CD8-positive, alpha-beta T cell (primary cell): ENCODE measurements at places on chromosomes 2 and 18.

DNA sequence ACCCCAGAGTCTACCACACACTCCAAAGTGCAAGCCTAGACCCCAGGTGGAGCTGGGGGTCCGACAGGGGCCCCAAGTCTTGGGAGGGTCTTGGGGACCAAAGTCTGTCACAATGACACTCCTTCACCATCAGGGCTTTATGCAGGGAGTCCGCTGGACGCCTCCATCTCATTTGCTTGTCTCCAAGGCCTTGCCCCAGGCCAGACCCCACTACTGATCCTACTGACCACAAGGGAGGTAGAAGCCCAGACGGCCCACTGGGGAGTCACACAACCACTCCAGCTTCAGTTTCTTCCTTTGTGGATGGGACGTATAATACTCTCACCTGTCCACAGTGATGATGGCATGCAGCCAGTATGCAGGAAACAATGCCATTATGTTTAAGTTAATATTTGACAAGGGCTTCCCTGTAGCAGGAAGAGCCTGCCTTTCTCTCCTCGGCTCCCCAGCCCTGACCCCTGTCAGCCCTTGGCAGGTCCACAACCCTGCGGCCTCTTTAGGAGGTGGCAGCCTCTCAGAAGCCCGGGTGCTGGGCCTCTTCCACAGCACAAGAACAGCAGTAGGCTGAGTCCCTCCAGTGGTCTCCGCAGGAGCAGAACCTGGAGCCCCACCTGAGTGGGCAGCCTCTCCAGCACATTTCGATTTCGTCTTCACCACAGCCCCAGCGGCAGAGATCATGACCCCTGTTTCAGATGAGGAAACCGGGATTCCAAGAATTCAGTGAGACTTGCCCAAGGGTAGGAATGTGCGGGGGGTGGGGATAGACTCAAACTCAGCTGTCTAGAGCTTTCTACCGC, 6.5 kb downstream of the BIN1 start:
- no peak for DNase-seq

GRCh38 chr18:63162271-63163014, 157.1 kb downstream of the BCL2 start:
- no peak for DNase-seq

DNA sequence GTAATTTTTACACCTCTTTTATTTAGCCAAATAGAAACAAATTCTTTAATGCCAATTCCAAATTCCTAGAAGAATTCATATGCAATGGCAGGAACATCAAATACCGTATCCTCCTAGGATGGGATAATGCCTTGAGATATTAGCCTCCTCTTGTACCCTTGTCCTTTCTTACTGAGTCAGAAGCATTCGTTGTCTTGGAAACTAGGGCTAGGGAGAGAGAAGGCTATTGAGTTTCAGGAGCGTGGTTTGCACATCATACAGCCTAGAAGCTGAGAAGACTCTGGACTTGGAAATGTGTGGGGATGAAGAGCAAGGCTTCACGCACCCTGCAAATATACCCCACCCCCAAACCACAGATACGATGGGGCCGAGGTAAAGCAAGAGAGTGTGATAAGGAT, 300.7 kb downstream of the SP3 start:
- no peak for DNase-seq

DNA sequence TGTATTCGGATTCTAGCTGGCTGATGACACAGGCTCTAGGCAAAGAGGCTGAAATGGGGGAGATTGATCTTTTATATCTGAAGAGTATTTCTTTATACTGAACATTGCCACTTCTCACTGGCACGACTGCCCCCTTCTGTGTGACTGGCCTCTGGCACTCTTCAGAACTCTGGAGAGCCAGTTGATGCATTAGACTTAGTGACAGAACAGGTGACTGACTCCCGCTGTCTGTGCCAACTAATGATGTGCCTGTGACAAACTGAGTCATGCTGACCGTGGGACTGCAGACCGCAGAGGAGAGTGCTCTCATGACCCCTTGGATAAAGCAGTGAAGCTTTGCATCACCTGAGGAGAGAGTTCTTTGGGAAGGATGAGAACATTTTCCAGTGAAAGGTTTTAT, 14.4 kb downstream of the MGAT5 start:
- DNase-seq, result no peak

DNA sequence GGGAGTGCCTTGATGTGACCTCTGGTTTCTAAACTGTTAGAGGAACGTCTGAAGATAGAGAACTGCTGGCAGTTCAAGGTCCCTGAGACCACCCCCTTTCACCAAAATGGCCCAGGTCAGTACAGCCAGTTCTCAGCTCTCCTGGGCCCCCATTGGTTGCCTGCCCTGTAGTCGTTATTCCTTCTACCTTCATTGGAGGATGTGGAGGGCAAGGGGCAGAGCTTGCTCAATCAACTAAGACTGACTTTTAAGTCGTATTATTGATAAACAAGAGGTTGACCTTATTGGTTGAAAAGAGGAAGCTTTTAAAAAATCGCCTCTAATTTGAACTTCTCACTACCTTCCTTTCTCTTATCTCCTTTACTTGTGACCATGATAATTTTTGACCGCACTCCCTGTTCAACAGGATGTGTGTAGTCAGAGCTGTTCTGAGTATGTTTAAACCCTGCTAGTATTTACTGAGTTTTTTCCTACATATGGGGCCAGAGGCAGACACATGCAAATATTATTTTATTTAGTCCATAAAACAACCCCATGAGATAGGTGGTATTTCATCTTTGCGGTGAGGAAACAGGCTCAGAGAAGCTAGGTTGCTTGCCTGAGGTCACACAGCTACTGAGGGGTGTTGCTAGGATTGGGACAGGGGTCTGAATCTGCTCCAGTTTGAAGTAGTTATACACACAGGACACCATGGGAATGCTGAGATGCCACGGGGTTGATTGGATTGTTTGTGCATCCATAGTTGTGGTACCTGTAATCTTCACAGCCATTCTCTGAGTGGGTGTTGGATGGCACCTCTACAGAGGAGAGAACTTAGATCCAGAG, 65.9 kb downstream of the TMEM247 start:
- peak; percentile 56 for DNase-seq

GRCh38 chr2:206125901-206126300, 33.3 kb downstream of the NDUFS1 start:
- no peak for DNase-seq

DNA sequence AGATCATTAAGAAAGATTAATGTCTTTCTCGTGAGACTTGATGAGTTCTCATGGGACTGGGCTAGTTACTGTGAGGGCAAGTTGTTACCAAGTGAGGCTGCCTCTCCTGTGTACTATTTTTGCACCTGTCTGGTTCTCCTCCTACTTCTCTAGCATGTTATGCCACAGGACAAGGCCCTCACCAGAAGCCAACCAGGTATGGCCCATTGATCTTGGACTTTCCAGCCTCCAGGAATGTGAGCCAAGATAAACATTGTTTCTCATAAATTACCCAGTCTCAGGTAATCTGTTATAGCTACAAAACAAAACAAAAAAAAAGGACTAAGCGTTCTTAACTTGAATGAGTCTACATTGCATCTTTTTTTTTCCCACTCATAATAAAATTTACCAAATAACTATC, 184.1 kb downstream of the CDH7 start:
- DNase-seq, result no peak

DNA sequence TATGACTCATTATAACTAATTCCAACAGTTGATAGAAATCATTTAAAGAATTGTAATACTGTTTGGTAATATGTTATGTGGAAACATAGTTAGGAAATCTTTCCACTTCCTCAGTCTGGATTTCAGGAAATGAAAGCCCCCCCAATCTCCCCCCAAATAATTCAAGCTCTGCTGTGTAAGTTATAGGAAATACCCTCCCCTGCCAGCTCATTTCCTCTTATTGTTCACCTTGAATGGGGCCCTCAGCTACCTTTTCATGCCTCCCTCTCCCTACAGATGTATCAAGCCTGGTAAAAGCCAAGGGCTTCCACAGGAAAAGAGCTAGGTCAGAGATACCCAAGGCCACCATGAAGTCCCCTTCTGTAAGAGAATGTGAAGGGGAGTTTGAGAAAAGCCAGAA, 155.5 kb downstream of the CNTNAP5 start:
- no peak for DNase-seq

GRCh38 chr2:9965119-9965822, 13.8 kb downstream of the GRHL1 start:
- no peak for DNase-seq

DNA sequence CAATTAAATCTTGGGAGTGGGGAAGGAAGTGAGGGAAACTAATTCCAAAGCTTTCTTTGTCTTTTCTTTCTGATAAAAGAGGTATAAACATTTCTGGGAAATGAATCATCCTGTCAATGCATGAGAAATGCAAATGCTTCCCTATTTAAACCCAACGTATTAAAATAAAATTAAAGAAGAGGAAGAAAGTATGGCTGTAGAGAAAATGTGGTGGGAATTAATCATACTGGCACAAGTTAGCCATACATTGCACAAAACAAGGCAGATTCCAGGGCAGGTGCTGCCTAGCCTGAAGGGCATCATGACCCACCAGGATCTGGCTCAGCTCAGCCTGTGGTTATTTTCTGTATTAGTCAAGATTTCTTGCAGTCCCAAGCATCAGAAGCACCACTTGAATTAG, 338.0 kb downstream of the NYAP2 start:
- DNase-seq, result no peak

- DNase-seq, result no peak
These were observed 82.9 kb downstream of the NUP35 start for GRCh38 chr2:183207110-183207509.

DNA sequence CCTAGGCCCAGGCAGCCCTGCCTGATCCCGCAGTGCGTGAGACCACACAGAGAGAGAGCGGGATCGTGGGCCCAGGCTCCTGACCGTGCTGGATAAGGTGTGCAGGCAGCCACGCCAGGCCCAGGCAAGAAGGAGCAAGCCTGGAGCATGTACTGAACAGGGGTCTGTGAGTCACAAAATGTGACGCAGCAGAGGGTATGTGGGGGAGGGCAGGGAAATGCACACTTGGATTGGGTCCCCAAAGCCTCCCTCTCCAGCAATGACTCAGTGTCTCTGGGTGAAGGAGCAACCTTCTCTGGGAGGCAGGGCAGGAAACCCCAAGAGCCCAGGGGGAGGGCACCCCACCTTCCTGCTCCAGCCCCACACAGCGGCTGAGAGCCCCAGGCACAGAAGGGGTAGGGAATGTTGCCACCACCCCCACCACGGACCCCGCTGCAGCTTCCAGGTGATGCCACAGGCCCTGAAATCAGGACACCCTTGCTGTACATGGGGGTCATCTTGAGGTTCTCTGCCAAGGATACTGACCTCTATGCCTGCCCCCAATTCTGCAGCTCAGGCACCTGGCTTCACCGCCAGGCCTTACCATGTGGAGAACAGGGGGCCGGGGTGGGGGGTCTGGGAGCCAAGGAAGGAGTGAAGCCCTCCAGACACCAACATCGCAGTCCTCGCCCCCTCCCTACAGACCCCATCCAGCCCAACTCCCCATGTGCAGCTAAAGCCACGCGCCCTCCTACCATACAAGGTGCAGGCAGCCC, 1.3 kb upstream of the GPC1 start:
- no peak for DNase-seq
